NCI-H1105 (cell line): ENCODE measurements at places on chromosomes 4 and X.

GRCh38 chr4:144681806-144682205, 35.9 kb downstream of the HHIP start:
- DNase-seq = no peak

DNA sequence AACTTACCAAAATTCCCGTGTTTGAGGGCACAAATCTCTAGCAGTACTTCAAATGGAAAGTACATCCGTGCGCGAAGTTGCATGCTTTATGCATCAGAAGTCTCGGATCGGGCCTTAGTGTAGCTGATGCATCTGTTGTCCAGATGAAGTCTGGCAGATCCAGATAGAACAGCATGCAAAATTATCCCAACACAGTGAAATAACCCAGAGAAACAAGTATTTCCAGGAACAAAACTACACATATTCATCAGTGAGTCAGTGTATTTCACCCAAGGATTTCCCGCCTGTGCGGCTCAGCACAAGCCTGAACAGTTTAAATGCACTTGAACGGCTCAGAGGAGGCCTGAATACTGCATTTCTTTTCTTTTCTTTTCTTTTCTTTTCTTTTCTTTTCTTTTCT, 27.4 kb upstream of the CLDN24 start:
- no peak for DNase-seq

- DNase-seq = peak; percentile 16
These were observed 26.1 kb upstream of the CXCL13 start for GRCh38 chr4:77579406-77580076.

- DNase-seq = no peak
These were observed 1064.0 kb upstream of the PCDH10 start for GRCh38 chr4:132085105-132085504.

- DNase-seq = no peak
These were observed 930.1 kb downstream of the ADGRL3 start for GRCh38 chr4:62130230-62130629.

DNA sequence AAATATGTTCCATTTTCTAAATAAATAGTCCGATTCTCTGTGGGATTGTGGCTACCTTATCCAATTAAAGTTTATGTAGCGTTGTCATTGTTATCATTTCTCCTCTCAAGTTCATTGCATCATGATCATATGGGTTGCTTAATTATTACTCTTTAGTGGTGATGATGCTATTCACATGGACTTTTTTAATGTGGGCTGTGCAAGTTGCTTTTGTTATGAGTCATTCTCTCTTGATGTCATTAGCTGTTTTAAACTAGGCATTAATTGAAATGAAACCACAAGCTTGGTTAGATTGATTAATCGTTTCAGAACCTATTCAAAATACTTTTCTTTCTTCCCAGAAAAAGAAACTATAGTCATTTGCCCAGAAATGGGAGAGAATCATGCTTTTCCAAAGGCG, 38.2 kb downstream of the NHS start:
- no peak for DNase-seq

DNA sequence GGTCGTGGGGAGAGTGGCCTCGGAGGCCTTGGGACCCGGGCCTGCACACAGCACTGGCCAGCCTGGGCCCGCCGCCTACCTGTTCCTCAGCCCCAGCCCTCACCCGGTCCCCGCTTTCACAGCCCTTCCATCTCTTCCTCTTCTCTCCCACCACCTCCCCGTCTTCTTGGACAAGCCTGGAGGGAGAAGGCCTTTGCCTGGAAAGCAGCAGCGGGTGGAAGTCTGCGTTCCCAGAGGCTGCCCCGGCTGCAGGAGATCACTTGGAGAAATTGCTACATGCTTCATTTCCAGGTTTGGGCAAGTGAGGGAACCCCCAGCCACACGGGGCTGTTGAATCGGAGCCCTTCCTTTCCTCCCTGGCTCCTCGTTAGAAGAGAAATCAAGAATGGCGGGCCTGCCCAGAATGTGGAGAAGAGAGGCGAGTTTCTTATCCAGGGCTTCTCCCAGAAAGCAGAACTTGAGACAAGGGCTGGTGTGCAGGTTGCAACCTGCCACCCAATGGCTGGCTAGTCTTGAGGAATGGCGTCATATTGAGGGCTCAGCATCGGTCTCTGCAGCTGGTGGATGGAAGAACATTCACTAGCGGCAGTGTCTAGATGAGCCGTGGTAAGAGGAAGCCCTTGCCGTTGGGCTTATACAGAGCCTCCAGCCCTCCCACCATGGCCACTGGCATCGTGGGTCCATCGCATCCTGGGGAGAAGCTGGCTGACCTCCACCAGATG, 1.2 kb upstream of the PDZD4 start:
- no peak for DNase-seq

DNA sequence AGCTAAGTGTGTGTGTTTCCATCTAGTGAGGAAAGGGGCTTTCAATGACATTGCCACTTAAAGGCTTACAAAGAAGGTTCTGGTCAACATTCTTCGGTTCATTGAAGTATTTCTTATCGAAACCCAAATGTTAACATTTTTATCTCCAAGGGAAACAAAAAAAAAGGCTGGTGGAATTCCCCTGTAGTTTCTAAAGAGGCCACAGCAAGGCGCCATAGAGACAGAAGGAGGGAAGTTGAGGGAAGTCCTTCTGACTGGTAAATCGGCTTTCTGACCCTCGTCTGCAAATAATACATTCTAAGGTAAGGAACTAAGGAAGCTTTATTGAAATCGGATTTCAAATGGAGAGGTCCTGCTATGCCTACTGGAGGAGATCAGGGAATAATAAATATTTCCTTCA, 1.7 kb upstream of the ZFP42 start:
- no peak for DNase-seq

DNA sequence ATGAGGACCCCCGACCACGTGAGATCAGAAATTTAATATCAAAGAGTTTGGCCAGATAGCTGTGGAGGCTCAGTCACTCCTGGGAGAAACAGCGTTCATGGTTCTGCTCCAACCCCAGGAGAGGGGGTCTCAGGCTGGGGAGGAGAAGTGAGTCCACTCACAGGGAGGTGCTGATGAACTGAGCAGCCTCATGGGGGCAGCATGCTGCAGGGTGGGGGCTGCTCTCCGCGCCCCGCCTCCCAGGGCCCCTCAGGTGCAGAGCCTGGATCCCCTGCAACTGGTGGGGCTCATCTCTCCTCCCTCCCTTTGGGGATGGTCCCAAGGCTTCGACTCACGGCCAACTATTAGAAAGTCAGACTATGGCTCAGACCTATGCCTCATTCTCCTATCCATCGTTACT, 26.6 kb upstream of the C4orf50 start:
- no peak for DNase-seq

- DNase-seq = no peak
These were observed 69.4 kb downstream of the DCHS2 start for GRCh38 chr4:154422152-154422551.

GRCh38 chr4:136012220-136012619, 1520.1 kb downstream of the PCDH18 start:
- DNase-seq = no peak

DNA sequence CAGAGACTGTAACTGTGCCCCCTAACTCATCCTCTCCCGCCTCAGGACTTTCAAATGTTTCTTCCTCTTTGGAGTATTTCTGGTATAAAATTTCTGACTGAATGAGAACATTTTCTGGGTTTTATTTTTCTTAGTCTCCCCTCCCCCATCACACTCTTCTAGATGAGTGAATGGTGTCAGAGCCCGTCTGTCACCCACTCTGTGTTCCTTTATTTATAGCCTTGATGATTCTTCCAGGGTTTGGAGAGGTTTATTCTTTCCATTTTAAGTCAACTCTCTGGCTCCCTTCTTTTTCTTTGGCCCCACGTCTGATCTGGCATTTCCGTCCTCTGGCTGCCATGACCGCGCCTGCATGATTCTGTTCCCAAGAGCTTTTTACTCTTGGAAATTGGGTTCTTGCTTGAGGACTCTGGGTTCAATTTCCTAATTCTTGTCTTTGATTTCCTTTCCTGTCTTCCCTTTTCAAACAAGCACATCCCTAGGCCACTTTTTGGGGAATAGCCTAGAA, 128.8 kb downstream of the NSUN7 start:
- DNase-seq = no peak

DNA sequence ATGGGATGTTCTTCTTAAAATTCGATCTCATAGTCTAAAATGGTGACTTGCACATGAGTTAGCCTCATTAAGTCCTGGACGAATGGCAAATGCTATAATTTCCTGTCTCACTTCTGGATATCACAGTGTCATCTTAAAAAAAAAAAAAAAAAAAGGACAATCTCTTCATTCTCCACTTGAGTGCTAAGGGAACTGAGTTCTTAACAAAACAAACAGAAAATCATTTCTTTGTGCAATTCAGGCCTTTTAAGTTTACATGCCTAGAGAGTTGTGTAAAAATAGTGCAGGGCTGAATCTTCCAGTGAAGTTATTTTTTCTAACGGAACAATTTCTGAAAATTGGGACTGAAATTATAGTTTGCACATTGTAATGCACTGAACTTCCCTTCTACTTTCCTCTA, 122.8 kb upstream of the FAT1 start:
- no peak for DNase-seq

- DNase-seq = peak; percentile 44
These were observed 944 bp downstream of the FUNDC2 start for GRCh38 chrX:155027509-155028066.

DNA sequence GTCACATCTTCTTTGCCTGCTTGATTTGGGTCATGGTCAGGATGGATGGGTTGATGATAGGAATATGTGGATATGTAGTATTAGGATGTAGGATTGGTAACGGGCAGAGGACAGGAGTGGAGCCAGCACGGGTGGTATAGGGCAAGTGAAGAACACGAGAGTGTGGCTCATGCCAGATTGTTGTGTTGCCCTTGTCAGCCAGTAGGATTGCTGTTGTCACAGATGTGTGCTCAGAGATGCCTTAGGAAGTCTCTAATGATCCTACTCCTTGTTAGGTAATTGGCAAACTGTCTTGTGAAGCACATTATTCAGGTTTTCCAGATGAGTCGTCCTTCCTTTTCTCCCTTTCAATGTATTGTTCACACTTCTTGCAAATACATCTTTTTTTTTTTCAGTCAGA, 5.5 kb downstream of the ATP10D start:
- DNase-seq = no peak

DNA sequence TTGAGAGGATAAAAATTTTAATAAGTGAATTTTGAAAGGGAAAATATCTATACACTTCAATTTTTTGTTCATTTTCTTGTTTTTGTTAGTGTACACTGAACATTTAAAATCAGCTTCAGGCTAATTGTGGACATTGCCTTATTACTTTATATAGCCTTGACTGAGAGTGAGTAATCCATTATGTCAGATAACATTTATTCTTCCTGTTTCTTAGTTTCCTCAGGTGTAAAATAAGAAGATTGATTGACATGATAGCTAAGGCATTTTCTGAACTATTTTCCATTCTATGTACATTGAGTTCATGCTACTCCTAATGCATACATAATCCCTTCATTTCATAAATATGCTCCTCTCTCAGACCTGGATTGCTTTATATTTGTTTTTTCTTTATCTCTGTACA, 607.3 kb upstream of the AADAT start:
- no peak for DNase-seq

DNA sequence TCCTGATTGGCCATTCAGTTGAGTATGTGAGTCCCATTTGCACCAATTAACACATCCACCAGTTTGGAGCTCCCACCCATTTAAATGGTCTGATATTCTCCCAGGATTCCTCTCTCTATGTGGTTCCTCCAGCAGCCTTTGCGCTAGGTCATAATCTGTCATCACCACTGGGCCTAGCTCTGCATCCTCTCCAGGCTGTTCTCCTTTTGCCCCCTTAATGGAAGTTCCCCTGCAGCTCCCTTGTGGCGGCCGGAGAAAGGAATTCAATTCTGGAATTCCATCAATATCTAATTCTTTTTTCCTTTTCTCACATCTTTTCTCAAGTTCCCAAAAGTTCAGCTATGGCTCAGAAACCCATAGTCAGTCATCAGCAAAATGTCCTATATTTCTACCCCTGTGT, 2184.4 kb upstream of the AGA start:
- DNase-seq = no peak

DNA sequence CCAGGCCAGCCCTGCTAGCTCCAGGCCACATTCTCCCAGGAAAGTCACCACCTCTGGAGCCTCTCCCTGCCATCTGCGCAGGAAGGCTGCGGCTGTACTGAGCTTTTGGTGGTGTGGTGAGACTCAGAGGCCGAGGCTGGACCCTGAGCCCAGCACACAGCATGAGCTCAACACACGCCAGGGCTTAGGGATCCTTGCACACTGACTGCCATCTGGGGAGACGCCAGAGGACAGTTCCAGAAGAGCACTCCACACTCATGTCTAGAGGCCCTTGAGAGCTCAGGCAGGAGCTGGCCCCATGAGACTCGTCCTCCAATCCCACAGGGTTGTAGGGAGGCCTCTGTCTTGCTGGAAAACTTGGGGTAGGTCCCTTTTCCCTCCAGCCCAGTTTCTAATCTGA, 40.6 kb downstream of the ABLIM2 start:
- DNase-seq = no peak

DNA sequence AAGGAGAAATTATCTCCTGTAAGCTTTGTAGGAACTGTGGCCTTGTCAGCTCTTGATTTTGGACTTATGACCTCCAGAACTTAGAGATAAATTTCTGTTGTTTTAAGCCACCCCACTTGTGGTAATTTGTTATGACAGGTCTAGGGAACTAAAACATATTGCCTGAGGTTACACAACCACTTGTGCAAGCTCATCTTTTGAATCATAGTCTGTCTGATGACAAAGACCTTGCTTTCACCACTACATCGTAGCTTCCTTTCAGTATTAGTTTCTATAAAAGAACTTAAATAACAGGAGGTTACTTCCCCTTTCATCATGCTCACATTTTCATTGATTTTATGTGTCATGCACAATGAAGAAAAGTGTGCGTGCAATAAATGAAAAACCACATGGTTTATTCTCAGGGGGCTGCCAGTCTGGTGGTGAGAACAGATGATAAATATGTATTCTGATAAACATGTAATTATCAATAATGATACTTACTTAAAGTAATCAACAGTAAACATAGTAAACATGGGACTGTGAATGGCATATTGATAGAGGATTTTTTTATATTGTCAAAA, 690.0 kb upstream of the HS3ST1 start:
- no peak for DNase-seq

DNA sequence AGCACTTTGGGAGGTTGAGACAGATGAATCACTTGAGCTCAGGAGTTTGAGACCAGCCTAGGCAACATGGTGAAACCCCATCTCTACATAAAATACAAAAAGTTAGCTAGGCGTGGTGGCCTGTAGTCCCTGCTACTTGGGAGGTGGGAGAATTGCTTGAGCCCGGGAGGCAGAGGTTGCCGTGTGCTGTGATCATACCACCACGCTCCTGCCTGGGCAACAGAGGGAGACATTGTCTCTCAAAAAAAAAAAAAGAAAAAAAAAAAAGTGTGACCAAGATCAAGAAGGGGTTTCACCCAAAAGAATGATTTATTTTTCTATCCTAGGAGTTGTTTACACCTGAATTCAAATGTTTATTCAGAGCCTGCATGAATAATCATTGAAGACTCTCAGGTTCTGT, 572.4 kb upstream of the GALNT7 start:
- DNase-seq = no peak

- DNase-seq = no peak
These were observed 44.5 kb upstream of the IL21 start for GRCh38 chr4:122665161-122665929.
